ENCODE measurements at places on chromosomes 5 and 9. TPM values are rescaled to one million over a fixed set of nuclear protein-coding genes. Genes with fewer than 3 reads are reported as not detected.
A peak's percentile ranks its signal among the peaks of the same experiment; 100 is the strongest.

GRCh38 chr9:89394412-89394811, 76.1 kb downstream of the SECISBP2 start:
- no peak for DNase-seq

- DNase-seq, result no peak
Observed at GRCh38 chr5:6162175-6162574, 216.2 kb downstream of the MED10 start.

DNA sequence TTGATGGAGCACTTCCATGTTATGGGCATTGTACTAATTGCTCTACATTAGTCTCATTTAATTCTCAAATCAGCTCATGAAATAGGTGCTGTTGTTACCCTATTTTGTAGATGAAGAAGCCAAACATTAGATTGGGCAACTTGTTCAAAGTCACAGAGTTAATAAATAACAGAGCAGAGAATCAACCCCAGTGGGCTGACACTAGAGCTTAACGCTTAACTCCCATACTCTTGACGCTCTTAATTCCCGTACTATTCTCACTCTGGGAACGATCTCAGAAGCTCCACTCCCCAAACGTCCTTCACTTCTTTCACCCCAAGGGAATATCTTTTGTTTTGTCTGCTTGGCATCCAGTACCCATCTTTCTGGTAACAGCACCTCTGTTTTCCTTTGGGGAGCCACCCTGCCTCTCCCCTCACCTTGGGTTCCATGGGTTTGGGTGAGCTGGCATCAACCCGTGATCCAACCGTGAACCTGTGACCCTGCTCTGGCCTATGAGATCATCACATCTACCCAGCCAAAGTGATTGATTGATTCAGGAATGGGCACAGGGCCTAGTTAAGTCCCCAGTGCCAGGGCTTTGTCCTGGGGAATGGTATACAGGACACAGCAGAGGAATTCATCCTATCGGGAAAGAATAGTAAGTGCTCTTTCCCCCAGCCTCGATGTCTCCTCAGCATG, 169.2 kb downstream of the NR3C1 start:
- DNase-seq, result no peak

- DNase-seq, result no peak
Observed at GRCh38 chr5:94422812-94423211, 195.6 kb downstream of the KIAA0825 start.

GRCh38 chr5:10678244-10678643, 82.8 kb downstream of the DAP start:
- no peak for DNase-seq

DNA sequence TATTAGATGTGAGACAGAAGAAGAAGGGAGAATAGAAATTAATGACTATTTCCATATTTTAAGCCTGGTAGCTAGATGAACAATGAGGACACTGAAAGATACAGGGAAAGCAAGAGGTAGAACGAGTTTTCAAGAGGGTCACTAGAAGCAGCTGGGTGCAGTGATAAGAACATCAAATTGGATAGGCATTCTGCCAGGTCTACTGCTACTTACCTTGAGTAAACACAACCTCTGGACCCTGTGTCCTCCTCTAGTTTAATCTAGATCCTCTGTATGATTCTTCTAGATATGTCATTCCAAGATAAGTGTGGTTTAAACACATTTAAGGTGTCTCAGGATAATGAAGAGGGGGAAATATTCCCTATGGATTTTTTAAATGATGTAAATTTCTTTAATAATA, 31.2 kb downstream of the OTP start:
- DNase-seq, result no peak

- peak; percentile 47 for DNase-seq
Observed at GRCh38 chr9:136327304-136327974, at the start of gene GPSM1. TSS of gene GPSM1 (plus strand) at chr9:136327539. CDS start at chr9:136327696, 157 bp downstream.

DNA sequence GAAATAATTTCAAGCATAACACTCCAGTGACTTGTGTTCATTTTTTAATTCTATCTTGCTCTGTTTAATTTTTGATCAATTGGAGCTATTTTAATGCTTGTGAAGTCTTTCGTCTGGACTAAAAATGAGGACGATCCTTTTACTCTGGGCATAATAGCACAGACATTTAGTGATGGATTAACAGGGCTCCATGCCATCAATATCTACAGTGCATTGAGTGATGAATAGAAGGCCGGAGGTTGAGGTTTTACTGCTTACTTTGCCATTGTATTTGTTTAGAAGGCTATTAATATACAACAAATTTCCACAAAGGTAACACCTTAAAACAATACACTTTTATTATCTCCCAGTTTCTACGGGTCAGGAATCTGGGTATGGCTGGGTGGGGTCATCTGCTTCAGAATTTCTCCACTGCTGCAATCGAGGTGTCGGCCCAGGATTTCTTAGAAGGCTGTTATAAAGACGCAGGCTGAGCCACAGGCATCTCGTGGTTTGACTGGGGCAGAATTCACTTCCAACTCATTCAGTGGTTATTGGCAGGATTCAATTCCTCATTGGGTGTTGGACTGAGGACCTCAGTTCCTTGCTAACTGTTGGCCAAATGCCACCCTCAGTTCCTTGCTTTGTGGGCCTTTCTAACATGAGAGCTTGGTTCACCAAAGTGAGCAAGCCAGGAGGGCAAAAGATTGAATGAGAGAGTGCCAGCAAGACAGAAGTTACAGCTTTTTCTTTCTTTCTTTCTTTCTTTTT, 265.4 kb upstream of the VLDLR start:
- no peak for DNase-seq

DNA sequence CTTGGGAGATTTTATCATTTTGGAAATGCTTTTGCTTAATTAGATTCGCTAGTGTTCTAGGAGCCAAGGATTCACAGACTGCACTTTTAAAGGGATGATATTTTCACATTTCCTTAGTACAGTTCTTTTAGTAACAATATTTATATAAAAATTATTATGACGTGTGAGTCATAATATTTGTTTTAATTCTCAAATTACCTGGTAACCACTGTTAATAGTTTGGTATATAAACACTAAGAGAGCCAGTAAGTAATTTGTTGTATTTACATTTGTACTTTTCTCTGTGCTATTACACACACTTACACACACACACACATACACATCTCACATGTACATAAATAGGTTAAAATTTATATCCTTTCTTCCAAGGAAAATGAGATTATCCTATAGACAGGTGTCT, 58.8 kb upstream of the RAD23B start:
- DNase-seq, result no peak

DNA sequence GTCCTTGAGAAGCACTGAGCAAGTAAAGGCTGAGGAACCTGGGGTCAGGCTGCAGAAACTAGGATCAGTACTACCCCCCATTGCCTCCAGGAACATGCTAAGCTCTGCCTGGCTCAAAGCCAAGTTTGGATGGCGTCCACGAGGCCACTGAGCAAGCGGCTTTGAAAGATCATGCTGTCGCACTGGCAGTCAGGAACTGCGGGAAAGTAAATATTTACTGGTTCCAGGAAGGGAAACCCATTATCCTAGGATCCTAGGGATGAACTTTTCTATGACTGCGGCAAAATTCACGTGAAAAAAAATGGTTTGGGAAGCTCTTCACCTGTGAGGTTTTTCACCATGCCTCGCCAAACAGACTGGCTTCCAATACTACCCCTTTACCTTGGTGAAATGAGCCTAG, 75.3 kb upstream of the PJA2 start:
- no peak for DNase-seq

GRCh38 chr5:176570044-176570443, 20.9 kb downstream of the CDHR2 start:
- no peak for DNase-seq

DNA sequence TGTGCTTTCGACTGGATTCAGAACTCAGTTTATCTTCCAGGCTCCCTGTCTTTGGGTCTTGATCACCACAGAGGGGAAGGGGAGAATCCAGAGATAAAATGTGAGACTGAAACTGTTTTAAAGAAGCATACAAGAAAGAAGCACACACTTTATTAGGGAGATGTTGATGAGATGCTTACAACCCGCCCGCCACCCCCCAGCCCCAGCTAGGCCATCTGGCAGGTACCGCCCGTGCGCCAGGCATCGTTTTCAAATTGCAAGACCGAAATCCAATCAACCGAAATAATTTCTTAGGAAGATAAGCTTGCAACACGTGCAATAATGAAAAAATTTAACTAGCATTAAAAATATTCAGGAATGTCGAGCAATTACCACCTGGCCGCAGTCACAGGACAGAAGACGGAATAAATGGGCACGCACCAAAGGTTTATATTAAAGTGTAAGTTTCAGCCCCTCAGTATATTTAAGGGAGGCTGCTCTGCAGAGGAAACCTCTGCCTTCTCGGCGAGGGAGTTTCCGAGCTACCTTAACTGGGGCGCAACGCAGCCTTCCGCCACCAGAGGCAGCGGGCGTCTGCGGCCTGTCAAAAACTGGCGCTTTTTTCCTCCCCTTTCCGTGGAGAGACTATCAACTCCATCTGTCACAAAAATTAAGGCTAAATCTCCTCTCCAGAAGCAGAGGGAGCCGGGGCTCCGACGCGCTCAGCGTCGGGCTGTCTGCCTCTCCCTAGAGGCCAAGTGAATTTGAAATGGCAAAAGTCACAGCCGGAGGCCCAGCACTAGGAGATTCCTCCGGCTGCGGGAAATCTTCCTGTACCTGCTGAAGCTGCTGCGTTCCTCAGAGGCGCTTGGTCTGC, 996 bp upstream of the GAS1 start:
- peak; percentile 61 for DNase-seq

GRCh38 chr5:149808264-149808982, 78.3 kb downstream of the PPARGC1B start:
- no peak for DNase-seq

DNA sequence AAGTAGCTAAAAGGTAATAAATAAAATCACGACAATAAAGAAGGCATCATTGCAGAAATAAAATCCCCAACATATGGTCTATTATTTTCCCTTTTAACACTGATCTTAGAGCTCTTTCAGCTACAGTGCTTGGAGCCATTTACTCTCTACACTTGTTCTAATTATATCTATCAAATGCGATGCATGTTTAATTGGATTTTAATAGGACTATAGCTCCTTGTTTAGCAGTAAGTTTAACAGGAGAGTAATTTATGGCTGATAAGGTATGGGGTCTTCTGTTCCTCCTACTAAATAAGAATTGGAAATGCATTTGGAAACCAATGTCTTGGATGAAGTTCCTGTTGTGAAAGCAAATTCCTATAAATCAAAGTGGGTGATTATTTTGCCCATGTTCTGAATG, 304.2 kb upstream of the PTPRD start:
- no peak for DNase-seq

GHR gene
- not detected for total RNA-seq

C5orf52 gene
- total RNA-seq, result not detected

KLF4 gene
- 1.4 TPM for total RNA-seq

NUDT2 gene
- 33.0 TPM for total RNA-seq

ZNF618 gene
- 0.25 TPM for total RNA-seq

SEC16A gene
- total RNA-seq, result 77.5 TPM

KCNV2 gene
- not detected for total RNA-seq

CFAP90 gene
- not detected for total RNA-seq

PCDHGC3 gene
- total RNA-seq, result 0.21 TPM

Measured in activated T-helper 2 cell treated with anti-CD3 and anti-CD28 coated beads, Interferon-gamma antibody, Interleukin-2, Interleukin-4, amounts not matched to agents 10 μg/mL and 5 μg/mL and 100 μg/mL, durations not matched to agents 14 hours and 24 hours and 36 hours (primary cell).